ENCODE measurements at places on chromosomes 4 and X.
A peak's percentile ranks its signal among the peaks of the same experiment; 100 is the strongest.

DNA sequence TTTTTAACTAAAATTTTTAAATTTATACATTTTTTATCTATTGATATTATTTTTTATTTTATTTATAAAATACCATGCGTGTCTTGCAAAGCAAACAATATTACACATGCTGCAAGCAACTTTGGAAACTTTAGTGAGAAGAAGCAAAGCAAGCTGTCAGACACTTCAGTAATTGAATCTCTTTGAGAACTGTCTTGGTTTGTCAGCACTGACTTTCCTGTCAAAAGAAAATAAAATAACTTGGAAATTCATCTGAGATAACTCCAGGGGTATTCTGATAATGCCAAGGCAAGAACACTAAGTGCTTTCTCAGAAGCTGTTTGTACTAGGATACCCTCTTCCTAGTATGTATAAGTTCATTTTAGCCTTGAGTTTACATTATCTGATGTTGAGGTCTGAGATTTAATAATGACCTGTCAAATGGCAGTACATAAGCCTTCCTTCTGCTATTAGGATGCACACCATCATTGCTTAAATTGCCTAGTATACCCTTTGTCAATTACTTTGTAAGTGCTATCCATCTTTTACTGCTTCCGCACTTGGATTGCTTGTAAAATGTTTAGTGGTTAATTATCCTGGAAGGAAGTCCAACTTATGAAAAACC, 624.2 kb upstream of the AGA start:
- DNase-seq, result no peak

DNA sequence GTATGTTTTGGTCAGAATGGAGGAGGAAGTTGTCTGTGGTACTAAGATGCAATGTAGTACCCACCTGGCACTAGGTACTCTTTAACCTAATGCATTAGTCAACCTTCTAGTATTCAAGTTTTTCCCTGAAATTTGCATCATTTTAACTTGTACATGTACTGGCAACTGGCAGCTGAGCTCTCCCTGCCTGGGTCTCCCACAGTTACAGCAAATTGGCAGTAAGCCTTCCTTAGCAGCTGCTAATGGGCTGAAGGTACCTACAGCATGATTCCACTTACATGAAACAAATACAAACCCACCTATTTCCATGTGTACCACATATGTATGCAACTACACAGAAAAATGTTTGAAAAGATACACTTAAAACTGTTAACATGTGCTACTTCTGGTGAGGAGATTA, 8.1 kb upstream of the KLHL2 start:
- DNase-seq, result no peak

- DNase-seq, result no peak
These were observed 20.8 kb upstream of the SLC10A4 start for GRCh38 chr4:48462363-48462762.

GRCh38 chrX:130171446-130172126, at the start of gene RAB33A:
Gene RAB33A (plus strand): TSS chrX:130171962. CDS start chrX:130172063, 101 bp downstream.
- DNase-seq, result peak; percentile 33

GRCh38 chr4:142656178-142656577, 189.9 kb downstream of the INPP4B start:
- peak; percentile 20 for DNase-seq

DNA sequence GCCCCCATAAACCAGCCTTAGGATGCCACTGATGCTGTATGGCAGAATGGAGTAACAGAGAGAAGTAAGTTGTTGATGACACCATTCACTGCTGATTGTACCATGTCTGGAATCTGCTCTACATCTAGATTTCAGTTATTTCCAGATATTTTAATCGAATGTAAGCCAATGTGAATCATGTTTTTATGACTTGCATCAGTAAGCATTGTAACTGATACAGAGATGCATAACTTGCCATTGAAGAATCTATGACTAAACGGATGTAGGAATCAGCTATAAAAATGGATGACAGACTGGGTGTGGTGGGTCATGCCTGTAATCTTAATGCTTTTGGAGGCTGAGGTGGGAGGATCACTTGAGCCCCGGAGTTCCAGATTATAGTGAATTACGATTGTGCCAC, 161.0 kb upstream of the GATB start:
- DNase-seq, result no peak

GRCh38 chr4:25484243-25484721, 107.2 kb downstream of the ANAPC4 start:
- DNase-seq, result no peak

GRCh38 chr4:42205541-42205940, 53.1 kb upstream of the BEND4 start:
- DNase-seq, result no peak

- no peak for DNase-seq
These were observed 831.9 kb downstream of the TRIML1 start for GRCh38 chr4:188971125-188971524.

DNA sequence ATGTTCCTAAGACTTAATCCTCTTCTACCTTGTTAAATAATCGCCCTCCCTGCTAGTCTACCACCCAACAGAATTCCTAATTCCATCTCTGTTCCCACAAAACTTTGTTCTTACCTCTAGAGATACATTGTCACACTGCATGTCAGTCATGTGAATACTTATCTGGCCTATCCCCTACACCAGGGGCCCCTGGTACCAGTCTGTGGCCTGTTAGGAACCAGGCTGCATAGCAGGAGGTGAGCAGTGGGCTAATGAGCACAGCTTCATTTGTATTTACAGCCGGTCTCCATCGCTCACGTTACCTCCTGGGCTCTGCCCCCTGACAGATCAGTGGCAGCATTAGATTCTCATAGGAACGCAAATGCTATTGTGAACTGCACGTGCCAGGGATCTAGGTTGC, 73.9 kb downstream of the APBB2 start:
- no peak for DNase-seq

- no peak for DNase-seq
These were observed 1712.5 kb downstream of the C4orf33 start for GRCh38 chr4:130808492-130808891.

- peak; percentile 13 for DNase-seq
These were observed 224.2 kb downstream of the STIM2 start for GRCh38 chr4:27084685-27085361.

DNA sequence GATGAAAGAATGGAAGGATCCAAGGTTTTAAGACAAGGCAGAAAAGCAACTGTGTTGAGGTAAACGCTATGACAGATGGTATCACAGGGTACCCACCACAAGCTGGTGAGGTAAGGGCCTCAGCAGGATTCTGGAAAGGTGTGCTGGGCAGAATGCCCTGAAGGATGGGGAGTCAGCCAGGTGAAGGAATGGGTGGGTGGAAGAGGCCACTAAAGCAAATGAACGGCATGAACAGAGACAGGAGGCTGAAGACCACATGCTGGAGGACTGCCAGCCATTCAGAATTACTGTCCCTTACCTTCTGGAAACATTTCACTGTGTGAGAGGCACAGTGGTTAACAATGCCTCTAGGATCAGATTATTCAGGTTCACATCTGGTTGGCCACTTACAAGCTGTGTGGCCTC, 23.6 kb downstream of the GPRIN3 start:
- no peak for DNase-seq

DNA sequence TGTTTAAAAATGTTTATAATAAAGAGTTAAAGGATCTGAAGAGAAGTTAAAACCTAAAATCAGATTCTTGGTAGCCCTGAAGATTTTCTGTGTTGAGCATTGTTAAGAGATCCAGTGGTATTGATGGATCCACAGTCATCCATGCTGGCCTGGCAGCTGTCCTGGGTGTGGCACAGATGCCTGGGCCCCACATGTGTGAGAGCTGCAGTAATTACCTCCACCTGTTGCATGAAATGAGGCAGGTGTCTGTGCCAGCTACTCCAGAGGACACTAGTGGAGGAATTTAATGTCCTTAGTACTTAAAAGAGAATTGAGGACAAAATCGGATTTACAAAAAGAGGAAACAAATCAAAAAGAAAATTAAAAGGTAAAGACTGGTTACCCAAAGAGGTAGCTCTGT, 44.0 kb downstream of the MGST2 start:
- DNase-seq, result no peak

DNA sequence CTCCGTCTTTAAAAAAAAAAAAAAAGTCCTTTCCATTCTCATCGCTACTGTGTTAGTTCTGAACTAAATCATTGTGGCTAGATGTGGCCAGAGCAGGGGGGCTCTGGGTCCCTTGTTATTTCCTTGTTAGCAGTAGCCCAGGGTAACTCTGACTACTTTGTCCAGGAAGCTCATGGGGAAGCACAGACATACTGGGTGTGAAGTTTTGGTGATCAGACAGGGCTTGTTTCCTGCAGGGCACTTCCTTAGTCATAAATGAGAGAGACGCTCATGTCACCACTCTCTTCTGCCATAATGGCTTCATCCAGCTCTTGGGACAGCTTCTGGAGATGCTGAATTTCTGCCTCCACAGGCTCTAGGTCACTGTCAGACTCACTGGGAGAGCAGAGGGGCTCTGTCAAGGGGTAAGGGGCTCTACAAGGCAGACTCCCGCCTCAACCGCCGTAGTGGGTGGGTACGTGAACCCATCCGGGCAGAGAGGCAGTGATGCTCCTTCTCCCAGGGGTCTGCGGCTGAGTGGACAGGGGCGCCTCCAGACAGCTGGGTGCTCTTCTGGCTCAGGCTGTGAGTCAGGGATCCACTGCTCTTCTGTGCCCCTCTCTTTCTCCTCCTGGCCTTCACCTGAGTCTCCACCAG, 12.9 kb downstream of the STIM2 start:
- peak; percentile 5 for DNase-seq

GRCh38 chr4:73501664-73502265, 20.2 kb downstream of the AFM start:
- no peak for DNase-seq

DNA sequence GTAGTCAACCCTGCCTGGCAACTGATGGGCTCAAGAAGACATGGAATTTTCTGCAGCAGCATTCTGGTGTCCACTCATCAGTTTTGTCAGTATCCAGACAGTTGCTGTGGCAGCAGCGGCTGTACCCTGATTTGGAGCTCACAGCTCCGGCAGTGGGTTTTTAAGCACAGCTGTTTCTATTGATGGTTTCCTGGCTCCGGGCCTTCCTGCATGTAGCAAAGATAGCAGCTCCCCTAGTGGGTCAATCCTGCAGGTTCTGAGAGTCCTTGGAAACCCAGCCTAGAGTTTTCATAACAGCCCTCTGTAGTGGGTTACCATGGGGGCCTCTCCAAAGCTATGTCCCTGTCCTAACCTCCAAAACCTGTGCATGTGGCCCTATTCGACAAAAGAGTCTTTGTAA, 84.0 kb upstream of the ATP6AP2 start:
- DNase-seq, result no peak

- no peak for DNase-seq
These were observed 83.0 kb upstream of the IL13RA1 start for GRCh38 chrX:118644378-118644777.

DNA sequence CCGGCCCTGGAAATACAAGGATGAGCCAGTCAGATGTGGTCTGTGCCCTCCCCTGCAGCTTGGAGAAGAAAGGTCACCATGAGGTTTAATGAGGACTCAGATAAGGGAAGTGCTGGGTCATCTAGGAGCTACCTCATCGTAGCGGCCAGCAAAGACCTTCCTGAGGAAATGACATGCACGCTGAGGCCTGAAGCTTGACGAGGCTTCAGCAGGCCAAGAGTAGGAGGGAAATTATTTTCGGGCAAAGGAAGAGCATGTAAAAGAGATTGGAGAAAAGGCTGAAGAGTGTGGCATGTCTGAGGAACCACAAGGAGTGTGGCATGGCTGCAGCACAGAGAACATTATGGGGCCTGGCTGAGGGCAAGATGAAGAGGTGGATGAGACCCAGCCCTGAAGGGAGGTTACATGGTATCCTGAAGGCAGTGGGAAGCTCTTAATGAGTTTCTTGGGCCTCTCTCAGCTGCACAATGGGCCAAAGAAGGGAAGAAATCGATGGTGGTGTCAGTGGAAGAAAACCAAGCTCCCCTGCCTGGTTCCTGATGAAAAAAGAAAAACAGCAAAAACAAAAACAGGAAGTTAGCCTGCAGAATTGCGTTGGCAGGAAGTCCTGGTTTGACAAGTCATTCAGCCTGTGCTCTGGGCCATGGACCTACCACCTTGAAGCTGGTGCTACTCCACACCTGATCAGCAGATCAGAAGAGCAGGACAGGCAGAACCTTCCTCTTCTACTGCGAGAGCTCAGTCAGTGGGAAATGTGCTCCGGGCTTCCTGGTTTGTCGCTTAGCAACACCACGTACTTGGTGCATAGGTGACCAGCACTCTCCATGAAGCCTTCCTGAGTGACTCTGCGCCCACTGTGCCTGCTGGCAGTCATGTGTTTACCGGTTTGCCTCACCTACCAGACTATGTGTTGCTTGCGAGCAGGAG, 134.5 kb upstream of the KLF3 start:
- DNase-seq, result peak; percentile 20

- DNase-seq, result no peak
These were observed 10.3 kb upstream of the CLCN5 start for GRCh38 chrX:49912086-49912485.

GRCh38 chr4:150664935-150665334, 83.0 kb downstream of the MAB21L2 start:
- DNase-seq, result no peak

GRCh38 chr4:140743194-140743931, 12.8 kb downstream of the TBC1D9 start:
- DNase-seq, result no peak

- DNase-seq, result no peak
These were observed 1470.4 kb downstream of the ADGRL3 start for GRCh38 chr4:62670514-62670913.

- no peak for DNase-seq
These were observed 361.4 kb downstream of the FAT4 start for GRCh38 chr4:125676156-125676555.

DNA sequence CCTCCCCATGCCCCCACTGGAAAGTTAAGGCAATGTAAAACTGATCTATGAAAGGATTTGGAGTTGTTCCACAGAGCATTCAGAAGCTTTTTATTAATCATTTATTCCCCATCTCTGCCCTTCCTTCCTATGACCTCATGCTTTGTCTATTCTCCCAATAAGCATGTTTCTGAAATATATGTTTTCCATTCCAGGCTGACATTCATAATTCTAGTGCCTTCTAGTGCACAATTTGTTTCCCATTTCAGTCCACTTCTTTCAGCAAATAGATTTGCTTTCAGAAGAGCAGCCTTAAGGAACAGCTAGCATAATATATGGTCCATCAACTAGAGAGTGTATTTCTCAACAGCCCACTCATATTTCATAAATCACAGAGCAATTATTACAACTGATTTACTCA, 77.1 kb upstream of the ATXN3L start:
- no peak for DNase-seq

DNA sequence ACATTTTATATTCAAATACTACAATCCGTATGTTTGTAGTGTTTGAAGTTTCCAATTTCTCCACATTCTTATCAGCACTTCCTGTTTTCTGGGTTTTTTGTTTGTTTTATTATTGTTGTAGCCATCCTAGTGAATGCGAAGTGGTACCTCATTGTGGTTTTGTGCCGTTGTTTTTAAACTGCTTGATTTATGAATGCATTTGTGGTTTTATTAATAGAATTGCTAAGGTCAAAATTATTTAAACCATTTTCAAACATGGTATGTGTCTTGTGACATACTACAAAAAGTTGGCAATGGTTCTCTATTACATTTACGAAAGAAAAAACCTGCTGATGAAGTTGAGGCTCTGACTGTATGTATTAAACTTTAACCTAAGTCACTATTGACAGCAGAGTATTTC, 780.0 kb upstream of the MAGEB2 start:
- DNase-seq, result no peak

All from stimulated activated CD4-positive, alpha-beta T cell treated with anti-CD3 and anti-CD28 coated beads, Interleukin-12 subunit alpha, Interleukin-12 subunit beta, amount 100 ng/mL, for 4 hours (primary cell).